ENCODE measurements at places on chromosomes 12 and 14. TPM values are rescaled to one million over a fixed set of nuclear protein-coding genes. Genes with fewer than 3 reads are reported as not detected.
A peak's percentile ranks its signal among the peaks of the same experiment; 100 is the strongest.

GRCh38 chr12:92488735-92489134 lies 214.1 kb upstream of the PLEKHG7 start:
- no peak for DNase-seq

DNA sequence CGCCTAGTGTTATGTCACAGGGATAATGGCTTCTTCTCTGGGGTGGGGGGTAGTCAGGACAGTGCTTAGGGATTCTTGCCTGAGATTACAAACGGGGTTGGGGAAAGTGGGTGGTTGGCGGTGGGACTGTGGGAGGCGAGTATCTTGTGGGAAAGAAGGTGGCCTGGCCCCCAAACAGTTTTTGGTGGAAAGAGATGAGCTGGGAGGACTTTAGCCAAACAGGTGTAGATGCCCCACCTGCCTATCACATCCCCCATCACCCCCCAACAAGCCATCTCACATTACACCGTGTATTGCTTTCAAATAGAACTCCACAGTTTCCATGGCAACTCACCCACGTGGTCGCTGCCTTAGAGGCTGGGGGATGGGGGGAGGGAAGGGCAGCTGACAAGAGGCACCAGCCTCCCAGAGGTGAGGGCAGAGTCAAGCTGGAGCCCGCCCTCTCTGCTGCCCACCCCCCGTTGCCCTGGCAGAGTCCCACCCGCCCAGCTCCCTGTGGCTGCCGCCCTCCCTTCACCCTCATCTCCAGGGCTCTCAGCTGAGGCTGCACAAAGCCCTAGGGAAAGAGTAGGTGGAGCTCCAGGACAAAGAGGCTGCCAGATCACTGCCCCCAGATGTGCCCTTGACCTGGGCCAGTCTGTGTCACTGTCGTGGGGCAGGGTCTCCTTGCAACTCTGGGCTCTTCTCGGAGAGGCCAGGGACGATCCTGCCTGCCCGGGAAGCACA lies 98.3 kb downstream of the LRRC74A start:
- DNase-seq: no peak

DNA sequence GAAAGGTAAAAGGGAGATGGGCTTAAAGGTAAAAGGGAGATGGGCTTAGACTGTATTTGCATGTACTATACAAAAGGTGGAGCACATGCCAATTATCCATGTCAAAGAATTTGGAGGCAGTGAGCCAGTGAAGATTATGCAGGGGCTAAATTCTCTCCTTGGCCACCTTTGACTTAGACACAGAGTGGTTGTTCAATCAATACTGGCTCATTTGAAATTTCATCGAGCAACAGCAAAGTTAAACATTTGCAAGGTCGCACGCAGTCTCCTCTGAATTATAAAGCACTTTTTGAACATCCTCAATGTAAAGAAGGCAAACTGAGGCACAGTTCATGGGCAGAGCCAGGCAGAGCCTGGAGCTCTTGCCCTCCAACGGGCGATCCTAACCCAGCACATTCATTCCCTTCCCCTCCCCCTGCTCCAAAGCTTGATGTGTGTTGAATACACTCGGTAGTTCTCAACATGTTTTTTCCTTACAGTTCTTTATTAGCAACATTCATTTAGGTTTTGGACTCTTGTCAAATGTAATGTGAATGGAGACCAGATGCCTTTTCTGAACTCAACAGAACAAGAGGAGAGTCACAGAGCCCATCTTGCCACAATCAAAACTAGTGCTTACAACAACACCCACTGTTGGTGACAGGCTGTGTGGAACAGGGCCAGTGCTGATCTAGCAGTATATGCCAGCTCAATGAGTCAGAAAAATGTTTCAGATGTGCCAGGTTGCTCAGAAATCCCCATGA lies 169.7 kb upstream of the G2E3 start:
- no peak for DNase-seq

DNA sequence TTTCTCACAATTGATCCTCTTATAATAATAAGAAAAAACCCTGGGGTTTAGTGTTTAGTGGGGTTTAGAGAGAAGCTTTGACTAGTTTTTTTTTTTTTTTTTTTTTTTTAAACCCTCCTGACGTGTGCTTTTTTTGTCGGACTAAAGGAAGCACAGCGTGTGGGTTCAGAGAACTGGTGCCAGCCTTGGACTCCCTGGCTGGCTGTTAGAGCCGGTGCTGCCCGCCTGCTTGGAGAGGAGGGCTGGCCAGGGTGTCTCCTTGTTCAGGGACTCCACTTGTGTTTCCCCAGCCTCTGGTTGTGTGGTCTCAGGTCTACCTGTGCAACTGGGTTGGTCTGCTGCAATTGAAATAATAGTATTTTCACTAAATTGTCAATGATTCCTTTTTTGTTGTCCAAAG lies 54.1 kb upstream of the ASPG start:
- no peak for DNase-seq

- no peak for DNase-seq
Measured at GRCh38 chr12:18467620-18468245, 206.4 kb downstream of the PIK3C2G start.

DNA sequence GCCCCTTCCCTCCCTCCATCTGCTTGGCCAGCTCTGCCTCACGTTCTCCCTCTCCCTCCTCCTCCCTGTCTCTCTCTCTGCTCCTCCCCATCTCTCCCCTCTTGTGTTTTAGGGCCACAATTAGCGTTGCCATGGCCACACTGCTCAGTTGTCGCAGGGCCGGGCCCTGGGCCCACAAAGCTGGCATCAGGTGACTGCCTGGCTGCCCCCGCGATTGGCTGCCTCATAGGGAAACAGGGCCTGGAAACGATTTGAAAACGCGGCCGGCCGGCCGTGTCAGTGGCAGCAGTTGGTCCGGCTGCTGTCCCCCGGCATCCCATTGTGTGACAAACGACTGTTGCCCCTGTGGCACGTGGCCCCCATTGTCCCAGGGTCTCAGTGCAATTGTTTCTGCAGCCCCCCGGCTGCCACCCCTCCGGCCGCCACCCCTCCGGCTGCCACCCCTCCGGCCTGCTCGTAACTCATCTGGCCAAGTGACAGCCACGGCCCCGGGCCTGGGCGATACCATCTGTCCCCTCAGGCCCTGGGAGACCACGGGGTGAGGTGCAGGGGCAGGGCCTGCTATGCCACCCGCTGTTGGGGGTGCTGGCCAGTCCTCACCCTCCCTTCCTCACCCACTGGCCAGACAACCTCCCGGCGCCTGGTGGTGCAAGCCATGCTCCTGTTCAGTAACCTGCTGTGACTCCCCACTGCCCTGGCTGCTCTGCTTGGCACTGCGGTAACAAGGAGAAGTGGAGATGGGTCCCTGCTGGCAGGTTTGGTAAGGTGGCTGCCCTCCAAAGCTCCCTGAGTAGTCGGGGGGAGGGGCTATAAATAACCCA lies 17.4 kb downstream of the FOXN4 start:
- DNase-seq: peak; percentile 63

The KCNJ8 gene
- 22.8 TPM for polyA plus RNA-seq

DNA sequence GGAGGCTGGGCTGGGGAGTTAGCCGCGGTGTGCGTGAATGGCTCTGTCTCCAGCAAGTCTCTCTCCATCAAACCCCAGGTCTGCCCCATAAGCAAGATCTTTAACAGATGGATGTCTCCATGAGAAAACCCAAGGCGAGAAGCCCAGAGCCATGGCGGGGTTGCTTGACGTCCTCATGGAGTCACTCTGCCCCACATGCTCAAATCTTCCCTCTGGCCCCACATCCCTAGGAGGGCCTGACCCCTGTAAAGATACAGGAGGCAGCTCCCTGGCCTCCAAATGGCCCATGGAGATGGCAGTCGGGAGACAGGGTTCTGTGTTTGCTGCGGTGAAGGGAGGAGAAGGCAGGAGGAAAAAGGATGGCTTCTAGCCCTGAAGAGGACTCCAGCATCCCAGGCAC lies 49.3 kb downstream of the C14orf132 start:
- no peak for DNase-seq

- no peak for DNase-seq
Measured at GRCh38 chr12:1277905-1278304, 286.9 kb downstream of the ERC1 start.

DNA sequence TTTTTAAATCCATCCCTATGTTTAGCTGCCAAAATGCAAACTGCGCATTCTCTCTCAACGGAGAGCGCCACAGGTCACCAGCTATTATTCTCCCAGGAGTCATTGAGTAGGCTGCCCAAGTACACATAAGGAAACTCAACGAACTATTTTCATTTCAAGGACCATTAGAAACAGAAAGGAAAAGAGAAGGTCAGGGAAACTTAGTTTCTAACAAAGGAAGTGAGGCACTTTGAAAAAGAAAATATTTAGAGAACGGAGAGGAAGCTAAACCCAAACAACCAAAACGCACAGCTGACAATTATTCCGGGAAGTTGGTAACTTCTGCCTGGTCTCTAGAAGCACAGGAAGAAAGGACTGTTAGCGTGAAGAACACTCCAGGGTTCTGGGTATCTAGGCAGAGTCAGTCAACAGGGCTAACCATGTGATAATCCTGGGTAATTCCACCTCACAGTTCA lies 23.5 kb downstream of the GPHB5 start:
- no peak for DNase-seq
